Stimulated activated CD8-positive, alpha-beta memory T cell treated with anti-CD3 and anti-CD28 coated beads, Interleukin-2, amount 100 ng/mL, for 1 hour (primary cell): ENCODE measurements at places on chromosomes 4 and X.

DNA sequence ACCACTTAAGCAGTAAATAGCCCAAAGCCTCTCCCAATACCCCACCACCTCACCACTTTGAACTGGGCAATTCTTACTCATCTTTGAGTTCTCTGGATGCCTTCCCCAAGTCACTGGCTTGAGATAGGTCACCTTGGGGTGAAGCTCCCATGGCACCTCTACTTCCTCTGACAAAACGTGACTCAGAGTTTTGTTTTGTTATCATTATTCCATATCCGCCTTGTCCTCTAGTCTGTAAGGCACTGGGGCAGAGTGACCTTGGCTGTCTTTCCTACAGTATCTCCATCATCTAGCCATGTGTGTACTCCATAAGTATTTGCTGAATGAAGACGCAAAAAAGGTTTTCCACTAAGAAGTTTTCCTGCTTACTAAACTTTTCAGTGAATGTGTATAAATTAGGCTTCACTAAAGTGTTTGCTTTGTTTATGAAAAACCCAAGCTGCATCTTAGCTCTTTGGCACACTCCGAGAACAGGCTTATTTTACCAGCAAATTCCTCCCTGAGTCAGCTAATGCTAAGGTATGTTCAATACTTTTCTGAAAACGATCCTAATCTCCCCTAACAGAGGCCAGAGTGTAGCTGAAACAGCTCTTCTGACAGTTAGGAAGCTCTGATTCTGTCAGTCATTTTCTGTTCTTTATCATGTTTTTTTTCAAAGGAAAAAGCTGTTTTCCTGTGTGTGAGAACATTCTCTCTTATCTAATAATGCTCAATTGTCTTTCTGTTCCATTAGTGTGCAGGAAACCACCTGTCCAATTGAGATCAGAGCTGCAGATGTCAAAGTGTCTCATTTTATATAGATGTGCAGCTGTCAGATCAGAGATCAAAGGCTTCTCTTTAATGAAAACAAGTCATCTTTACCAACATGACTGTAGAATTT, 30.2 kb upstream of the TSPAN5 start:
- no peak for DNase-seq

DNA sequence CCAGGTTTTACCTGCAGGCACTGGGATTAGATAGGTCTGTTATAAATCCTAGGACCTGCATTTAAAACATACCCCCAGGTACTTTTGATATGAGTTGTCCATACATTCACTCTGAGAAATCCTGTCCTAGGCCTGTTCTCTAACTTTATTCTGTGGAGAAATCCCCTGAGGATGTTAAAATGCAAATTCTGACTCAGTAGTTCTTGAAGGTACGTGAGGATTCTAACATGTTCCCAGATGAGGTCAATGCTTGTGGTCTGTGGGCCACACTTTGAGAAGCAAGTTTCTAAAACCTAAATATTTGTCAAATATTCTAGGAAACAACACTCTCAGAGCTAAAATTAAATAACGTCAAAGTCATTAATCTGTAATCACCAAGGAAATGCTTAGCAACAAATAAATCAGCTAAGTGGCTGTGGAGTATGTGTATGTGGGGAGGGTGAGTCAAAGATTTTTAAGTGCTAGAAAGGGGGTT, 101.3 kb upstream of the MAGEB16 start:
- no peak for DNase-seq

- no peak for DNase-seq
Measured at GRCh38 chr4:107317611-107318010, 281.5 kb upstream of the DKK2 start.

DNA sequence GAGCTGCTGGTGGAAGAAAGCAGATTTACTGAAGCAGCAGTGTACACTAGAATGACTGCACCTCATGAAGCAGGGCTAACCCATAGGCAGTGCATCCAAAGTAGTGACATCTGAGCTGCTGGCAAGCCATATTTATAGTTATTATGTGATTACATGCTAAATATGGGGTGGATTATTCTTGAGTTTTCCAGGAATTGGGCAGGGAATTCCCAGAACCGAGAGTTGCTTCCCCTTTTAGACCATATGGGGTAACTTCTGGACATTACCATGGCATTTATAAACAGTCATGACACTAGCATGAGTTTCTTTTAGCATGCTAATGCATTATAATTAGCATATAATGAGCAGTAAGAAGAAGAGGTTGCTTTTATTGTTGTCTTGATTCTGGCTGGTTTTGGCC, 665.8 kb upstream of the POU3F4 start:
- DNase-seq, result no peak

DNA sequence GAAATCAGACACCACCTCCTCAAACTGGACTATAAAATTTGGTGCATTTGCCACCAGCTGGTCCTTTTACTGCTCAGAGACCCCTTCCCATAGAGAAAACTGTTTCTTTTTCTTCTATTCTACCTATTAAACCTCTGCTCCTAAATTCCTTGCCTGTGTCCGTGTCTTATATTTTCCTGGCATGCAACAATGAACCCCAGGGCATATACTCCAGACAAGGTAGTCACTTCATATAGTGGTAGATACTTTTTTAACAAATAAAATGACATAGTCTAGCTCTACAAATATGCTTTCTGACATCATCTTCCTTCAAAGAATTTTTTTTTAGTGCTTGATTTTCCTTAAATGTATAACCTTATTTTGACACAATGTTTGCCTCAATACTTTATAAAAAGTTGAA, 1402.9 kb upstream of the PABPC4L start:
- no peak for DNase-seq

DNA sequence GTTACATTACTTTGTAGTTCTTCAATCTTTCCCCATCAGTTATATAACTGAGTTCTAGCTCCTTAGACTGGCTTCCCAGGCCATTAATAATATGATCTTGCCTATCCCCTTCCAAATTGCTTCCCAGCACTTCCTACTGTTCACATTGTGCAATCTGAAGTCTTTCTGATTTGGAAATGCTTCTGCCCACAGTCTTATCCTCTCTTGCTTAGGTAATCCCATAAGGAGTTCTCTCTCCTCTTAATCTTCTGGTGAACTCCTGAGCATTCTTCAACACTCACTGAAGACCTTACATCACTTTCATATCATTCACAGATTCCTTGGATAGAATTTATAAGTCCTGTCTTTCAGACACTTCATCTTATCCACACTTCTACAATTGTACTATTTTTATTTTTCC, 132.7 kb upstream of the TTC29 start:
- no peak for DNase-seq

DNA sequence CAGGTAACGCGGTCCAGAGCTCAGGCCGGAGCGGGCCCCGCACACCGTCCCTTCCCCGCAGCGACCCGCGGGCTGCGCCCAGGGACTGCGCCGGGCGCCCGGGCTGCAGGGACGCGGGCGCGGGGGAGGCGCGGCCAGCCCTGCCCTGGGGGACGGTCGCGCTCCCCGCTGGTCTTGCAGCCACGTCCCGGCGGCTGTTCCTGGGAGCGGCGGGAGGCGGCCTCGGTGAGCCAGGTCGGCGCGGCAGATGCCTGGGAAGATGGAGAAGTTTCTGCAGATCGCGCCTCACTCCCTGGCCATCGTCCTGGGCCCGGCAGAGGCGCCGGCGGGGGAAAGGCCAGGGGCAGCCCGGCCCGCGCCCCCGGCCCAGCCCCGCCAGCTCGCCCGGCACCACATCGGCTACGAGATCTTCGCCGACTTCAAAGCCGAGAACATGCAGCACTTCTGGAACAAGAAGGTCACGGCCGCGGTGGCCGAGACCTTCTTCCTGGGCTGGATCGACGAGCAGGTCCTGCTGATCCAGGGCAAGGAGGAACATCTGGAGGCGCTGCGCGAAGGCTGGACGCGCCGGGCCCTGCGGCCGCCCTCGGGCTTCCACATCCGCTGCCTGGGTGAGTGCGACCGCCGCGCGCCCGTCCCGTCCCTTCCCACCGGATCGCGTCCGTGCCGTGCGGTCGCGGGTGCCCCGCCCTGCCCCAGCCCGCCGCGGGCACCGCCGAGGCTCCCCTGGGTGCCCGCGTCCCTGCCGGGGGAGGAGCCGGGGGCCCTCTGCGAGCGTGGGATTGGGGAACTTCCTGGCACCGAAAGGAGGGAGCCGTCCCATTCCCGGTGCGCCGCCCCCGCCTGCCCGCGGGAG, 107.4 kb upstream of the STOX2 start:
- no peak for DNase-seq

DNA sequence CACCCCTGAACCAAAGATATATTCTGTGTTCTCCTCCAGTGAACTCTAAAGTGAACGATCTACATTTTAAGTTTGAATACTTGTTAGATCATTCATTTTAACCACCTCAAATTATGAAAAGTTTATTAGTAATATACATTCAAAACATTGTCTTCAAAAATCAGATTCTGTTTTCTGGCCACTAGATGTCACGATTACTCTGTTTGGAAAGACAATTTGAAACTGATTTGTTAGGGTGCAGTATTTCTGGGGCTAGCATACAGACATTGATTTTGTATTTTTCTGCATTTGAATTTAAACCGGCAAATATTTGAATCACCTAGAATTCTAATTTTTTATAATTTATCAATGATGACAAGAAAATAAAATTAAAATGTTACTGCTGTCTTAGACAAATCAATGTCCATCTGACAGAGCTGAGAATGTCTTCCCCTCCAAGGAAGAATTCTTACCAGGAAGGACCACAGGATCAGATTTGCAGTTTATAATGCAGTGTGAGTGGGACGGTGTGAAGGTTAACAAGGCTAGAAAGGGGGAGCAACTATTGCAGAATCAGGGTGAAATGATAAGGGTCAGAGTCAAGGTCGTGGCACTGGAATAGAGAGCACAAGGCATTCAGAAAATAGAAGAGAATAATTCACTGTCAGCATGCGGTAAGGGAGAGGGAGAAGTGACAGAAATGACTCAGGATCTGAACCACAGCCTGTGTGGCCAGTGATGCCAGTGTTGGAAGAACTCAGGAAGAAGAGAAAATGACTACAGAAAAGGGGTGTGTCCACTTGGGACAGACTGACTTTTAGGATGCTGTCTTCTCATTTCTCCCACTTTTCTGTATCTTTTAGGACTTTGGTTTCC, 91.6 kb downstream of the ANXA10 start:
- DNase-seq, result no peak
